ENCODE measurements at places on chromosomes 12 and 14. TPM values are rescaled to one million over a fixed set of nuclear protein-coding genes. Genes with fewer than 3 reads are reported as not detected.

GRCh38 chr12:108933949-108934348, 54.1 kb downstream of the DAO start:
- no peak for DNase-seq

DNA sequence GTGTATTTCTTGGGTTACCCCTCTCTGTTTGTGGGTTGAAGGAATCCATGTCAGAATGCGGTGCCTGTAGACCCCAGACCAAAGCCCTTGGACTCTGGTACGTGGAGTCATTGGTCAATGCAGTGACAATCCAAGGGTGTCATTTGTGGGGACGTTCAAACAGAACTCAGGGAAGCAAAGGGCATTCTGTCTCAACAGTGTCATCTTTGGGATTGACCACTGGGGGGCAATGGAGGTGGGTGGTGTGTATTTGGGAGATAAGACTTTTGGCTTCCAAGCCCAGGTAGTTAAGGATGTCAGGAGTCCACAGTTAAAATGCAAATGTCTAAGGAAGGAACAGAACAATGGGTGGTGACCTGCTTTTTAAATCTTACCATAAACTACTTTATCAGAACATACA, 54.6 kb upstream of the CCDC175 start:
- DNase-seq = peak; percentile 2

GRCh38 chr12:6936636-6937480, 6.8 kb upstream of the RNU7-1 start:
- DNase-seq = peak; percentile 87

DNA sequence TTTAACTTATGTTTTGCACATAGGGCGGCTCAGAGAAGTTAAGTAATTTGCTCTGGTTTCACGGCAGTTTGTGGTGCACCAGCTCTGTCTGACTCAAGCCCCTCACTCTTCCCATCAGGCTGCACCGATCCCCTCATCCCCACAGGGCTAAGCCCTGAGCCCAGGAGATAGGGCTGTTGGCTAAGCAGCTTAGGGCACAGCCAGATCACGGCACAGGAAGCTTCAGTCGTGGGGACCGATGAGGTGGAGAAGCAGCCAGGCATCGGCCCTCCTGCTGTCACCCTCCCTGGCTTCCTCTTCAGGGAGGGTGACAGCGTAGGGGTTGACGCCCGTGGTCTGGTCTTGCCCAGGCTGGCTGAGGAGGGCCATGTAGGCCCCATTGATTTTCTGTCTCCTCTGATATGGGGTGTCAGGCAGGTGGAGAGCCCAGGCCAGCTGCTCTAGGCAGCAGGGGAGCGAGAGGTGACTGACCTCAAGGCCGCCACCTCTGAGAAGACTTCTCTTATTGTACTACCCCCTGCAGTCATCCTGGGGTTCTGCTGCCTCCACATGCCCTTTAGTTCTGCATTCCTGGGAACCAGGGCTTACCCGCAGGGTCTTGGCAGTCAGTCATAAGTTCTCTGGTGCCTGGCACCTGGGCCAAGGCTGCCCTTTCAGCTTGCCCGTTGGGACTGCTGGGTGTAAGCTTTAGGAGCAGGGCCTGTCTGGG, 166.4 kb downstream of the TSPAN9 start:
- DNase-seq = no peak

GRCh38 chr12:108671110-108671509, 37.4 kb upstream of the SELPLG start:
- no peak for DNase-seq

GRCh38 chr14:101781240-101782061, 19.9 kb downstream of the PPP2R5C start:
- peak; percentile 51 for DNase-seq

GRCh38 chr12:96106137-96106536, 70.8 kb upstream of the LTA4H start:
- DNase-seq = no peak

- DNase-seq = no peak
Observed at GRCh38 chr12:100445081-100445481, 28.6 kb upstream of the NR1H4 start.

Gene ACSM4
- total RNA-seq = not detected

DNA sequence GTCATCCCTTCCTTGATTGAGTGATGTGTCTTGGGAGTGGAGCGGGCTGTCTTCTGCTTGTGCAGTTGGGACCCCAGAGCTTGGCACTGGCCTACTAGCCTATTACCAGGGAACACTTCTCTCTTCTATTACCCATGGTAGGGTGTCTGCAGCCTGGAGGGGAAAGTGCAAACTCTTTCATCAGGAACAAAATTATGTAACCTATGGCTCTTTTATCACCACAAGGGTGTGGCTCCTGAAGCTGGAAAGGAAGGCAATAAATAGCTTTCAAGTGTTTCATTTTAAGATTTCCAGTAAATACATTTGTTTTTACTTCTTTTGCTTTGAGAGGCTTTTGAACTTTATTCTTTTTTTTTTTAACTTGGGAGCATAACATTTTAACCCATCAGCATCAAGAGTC, 349.7 kb upstream of the FAR2 start:
- no peak for DNase-seq
